ENCODE measurements at places on chromosomes 5 and 9.

DNA sequence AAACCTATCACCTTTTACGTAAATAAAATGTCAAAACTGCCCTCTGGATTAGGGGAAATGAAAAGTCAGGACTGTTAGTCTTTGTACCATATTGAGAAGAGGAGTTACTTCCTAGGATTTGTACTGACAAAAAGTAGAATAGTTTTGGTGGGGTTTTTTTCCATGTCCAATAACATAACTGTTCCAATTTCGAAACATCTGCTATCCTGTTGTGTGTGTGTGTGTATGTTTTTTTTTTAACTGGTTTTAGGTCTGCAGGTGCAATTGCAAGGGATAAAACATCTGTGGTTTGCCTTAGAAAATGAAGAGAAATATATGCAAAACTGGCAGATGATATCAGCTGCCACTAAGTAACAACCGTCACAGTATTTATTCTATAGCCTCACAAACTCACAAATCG, 506.8 kb downstream of the NFIB start:
- no peak for DNase-seq

DNA sequence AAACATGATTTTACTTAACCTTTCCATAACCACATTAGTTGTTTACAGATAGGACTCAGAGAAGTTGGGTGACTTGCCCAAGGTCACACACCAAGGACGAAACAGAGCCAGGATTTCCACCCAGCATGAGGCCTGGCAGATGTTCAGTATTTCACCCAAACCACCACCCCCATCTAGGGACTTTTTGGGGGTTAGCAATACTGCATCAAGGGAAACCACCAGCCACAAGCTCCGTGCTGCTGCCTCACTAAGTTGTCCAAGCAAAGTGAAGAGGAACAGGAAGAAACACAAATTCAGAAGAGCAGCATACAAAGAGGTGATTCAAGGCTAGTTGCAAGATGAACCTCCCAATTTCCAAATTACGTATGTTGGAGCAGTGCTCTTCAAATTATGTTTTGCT, 219.6 kb upstream of the RORB start:
- no peak for DNase-seq

DNA sequence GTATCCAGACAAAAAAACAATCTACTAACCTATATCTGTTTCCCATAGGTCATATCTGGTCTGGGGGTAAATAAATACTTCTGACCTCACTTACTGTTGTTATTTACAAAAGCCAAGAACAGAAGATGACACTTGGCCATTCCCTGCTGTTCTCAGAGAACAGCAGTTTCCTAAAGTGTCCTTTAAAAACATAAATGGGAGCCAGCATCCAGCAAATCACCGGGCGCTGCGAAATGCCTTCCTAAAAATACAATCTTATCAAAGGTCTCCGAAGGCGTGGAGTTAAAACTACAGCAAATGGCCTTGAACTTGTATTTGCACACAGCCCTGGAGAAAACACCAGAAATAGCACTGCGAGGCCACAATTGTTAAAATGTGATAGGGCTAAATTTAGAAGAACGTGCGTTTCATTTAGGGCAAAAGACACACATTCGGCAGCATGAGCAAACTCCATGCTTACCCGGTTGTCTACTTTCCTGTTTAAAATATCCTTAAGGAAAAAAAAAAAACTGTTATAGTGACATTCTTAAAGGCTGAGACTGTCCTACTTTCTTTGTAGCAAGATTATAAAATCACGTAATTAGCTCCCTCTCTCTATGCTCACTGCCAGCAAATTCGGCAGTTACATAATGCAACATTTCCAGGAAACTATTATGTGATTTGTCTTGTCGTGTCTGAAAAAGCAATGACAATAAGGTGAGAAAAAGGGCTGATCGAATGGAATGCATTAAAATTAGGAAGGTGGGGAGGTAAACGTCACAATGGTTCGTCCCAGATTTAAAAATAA, 1.5 kb downstream of the NFIL3 start:
- peak; percentile 14 for DNase-seq

DNA sequence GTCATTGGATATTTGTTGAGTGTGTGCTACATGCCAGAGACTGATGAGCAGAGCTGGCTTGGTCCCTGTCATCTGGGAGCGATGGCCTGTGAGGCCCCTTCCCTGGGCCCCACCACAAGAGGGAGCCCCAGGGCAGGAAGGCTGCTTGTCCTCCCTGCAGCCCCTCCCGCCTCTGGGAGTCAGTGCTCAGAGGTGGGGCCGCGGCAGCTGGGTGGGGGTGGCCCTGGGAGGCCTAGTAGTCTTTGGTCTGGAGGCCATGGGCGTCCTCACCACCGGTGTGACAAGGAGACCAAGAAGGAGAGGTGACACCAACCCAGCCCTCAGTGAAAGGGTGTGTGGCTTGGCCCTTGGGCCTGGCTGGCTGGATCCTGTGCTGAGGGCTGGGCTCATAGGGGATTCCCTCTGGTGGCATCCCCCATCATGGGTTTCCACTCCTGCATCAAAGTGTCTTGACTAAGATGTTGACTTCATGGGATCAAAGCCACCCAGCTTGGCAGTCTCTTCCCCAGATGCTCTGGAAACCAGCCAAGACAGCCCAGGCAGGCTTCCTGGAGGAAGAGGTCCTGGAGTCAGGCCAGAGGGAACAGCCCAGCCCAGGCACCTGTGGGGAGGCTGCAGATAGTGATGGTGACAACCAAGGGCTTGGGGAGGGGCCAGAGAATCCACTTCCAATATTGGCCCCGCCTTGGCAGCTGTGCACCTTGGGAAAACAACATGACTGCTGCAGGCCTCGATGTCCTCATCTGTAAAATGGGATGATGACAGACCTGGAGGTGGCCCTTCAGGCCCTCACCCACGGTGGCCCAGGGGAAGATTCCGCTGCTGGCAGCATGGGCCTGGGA, 166.7 kb downstream of the GAPVD1 start:
- peak; percentile 52 for DNase-seq

- no peak for DNase-seq
Measured at GRCh38 chr9:77605449-77606220, 42.5 kb downstream of the GNA14 start.

DNA sequence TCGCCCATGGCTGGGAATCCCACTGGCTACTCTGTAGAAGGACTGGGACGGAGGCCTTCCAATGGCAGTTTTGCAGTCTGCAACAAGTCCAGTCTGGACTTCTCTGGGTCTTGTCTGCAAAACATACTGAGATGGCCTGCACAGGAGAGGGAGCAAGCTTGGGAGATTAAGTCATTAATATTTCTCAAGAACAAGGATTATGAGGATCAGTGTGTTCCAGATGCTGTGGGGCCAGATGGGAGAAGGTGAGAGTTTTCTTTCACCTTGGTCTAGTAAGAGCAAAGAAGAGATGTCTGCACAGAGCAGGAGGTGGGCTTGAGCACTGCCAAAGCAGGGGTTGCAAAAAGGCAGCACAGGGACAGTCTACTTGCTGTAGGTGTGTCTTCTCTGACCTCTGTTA, at the start of gene PDE6A:
Gene PDE6A, minus strand, starts transcription at position 128 of the 400 bp plus-strand sequence. Its CDS starts 120 bp downstream, at position 8.
- no peak for DNase-seq

DNA sequence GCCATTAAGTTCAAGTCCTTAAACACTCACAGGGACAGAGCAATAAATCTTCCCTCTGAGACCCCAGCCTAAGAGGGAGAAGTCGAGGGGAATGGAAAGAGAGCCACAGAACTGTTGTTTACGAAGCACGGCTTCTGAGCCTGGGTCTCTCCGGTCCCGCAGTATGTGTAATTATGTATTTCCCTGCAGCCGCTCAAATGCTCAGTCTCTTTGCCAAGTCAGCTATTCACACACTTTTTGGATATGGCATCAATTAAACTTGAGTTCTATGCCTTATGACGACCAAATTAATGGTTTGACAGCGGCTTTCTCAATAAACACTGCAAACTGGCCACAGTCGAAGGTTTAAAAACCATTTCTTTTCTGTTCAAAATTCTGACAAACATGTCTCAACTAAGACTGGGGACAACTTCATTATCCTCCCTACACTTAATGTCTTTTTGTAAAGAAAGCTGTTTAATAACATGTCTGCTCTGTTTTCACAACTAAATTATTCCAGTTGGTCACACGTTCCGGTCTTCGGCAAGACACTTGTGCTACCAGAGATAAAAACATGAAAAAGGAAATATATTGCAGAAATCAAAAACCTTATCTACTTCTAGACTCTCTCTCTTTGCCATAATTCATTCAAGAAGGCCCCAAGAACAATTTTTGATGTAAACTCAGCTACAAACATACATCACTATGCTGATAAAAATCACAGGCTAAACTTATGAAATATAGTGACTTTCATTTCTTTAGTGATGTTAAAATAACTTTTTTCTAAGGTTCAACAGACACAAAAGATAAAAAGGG, 203.2 kb downstream of the GAPVD1 start:
- DNase-seq: no peak

- peak; percentile 39 for DNase-seq
Measured at GRCh38 chr5:108380531-108381349, 1.2 kb downstream of the FBXL17 start.

GRCh38 chr9:31700252-31701045, 684.0 kb upstream of the ACO1 start:
- no peak for DNase-seq

DNA sequence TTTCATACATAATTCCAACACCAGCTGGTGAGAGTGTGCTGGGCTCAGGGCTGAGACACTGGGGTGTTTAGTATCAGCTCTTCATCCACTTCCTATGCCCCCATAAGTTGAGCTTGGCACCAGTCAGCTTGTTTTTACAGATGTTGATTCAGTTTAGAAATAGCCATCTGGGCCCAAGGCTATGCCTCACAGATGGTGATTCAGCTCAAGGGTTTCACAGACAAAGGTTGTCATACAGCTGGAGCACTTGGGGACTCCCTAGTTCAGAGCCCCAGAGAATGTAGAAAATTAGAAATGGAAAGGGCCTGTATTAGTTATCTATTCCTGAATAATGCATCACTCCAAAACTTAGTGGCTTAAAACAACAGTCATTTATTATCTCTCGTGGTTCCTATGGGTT, 10.3 kb upstream of the CRHBP start:
- DNase-seq: peak; percentile 23

GRCh38 chr5:173736923-173737412, 120.5 kb upstream of the BOD1 start:
- peak; percentile 45 for DNase-seq

GRCh38 chr5:40276426-40277102, 403.2 kb upstream of the PTGER4 start:
- no peak for DNase-seq

- peak; percentile 23 for DNase-seq
Measured at GRCh38 chr5:60257596-60258271, 364.2 kb upstream of the PDE4D start.

GRCh38 chr5:10552183-10553143, 11.4 kb upstream of the ANKRD33B start:
- no peak for DNase-seq

GRCh38 chr5:160293901-160294561, 18.3 kb downstream of the CCNJL start:
- no peak for DNase-seq

DNA sequence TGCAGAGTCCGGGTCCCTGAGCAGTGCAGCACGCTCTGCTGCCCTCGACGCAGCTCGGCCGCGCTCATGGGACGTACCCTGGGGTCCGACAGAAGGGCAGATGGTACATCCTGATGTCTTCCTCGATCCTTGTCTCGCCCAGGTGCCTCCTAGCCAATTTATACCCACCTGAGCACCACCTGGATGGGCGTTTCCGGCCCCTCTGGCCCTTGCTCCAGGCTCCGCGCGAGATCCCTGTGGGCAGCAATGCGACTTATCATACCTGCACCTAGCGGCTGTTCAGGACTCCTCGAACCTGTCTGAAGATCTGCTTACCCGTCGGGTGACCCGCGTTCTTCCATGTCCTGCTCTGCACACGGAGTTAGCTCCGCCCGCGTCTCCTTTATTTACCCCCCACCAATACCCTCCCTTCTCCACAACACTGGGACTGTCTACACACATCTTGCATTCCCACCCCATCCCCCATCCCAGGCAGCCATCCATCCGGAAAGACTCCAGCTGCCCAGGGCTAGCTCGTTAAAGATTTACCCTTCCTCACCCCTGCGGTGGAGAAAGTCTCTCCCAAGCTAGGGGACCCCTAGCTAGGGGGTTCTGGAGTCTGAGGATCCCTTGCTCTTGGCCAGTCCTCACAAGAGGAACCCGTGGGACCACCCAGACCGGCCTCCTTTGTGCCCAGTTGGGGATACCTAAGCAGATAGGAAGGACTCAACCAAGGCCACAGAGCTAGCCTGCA, at the start of gene KIF12:
Gene KIF12, minus strand, starts transcription at position 357 of the 733 bp plus-strand sequence. Its CDS starts 16 bp downstream, at position 341.
- no peak for DNase-seq

DNA sequence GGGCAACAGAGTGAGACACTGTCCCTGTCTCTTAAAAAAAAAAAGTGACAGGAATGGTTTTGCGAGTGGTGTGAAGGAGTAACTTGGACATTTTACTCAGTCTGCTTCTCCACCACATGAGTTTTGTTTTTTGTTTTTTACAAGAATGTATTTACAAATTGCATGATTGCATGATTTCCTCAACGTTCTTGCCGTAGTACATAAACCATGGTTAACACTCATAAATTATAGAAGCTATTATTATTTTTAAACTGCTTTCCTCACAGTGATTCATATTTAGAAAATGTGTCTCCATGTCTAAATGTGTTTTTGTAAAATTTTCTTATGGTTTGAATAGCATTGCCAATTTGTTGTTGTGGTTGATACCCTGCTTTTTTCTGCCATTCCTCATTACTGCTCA, 220.0 kb downstream of the GOLPH3 start:
- DNase-seq: no peak

DNA sequence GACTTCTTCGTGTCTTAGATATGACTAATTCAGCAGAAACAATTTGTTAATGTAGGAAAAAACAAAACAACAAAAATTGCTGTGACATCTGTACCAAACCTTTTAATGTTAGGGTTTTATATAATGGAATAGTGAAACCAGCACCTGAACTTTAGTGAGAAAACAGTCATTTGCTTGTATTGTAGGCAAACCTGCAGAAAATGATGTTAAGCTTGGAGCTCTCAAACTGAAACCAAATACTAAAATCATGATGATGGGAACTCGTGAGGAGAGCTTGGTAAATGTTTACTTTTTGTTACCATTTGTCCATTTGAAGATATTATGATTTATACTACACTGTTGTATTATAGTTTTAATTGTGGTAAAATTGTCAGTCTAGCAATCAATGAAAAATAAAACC, 6.6 kb downstream of the UBLCP1 start:
- DNase-seq: no peak

DNA sequence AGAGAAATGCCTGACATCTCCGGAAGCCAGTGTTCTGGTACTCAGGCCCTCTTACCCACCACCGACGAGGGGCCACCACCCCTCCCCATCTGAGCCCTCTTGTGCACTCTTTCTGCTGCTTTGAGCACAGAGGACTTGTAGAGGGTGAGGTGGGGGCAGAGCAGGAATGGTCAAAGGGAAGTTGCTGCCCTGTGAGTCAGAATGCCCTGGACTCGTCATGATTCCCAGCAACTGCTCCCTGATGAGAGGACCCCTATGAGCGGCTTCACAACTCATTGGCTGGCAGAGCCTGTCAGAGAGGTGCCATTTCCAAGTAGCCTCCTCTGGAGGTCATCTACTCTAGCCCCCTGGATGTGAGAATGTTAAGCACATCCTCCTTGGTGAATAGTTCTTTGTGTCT, 845 bp downstream of the ECSCR start:
- no peak for DNase-seq

Measured in hematopoietic multipotent progenitor cell treated with erythropoietin and hydrocortisone succinate and interleukin-3 and kit ligand, for 8 days (in vitro differentiated cells).